GM23248 (cell line): ENCODE measurements at places on chromosomes 11 and 22. TPM values are rescaled to one million over a fixed set of nuclear protein-coding genes. Genes with fewer than 3 reads are reported as not detected.

DNA sequence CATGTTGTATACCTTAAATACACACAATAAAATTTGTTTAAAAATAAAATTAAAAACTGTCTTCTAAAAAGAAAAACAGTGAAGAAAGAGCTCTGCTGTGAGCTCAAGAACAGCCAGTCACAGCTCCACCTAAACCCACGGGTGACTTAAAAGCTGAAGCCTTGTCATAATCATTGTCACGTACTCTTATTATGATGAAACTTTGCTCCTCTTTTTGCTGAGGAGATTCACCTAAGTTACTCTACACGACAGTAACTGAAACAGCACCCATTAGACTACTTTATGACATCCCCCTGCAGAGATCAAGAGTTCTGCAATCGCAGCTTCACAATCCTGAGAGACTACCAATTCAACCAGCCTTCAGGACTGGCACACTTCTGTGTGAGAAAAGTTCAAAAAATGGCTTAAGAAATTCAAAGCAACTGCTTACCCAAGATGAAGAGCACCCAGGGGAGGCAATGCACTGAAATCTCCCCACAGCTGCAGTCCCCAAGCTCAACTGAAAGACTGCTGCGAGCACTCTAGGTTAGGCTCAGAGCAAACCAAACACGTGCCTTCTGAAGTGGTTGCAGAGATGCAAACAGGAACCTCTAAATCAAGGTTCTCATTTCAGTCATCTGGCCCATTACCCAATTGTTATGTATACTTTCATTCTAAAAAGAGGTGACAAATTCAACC, at the start of gene JAML:
JAML (minus strand) TSS at position 501 of the 678 bp plus-strand sequence. CDS start 10,145 bp downstream, outside the sequence.
- no peak for DNase-seq

- no peak for DNase-seq
These were observed 52.2 kb upstream of the OR9Q1 start for GRCh38 chr11:57971272-57972012.

DNA sequence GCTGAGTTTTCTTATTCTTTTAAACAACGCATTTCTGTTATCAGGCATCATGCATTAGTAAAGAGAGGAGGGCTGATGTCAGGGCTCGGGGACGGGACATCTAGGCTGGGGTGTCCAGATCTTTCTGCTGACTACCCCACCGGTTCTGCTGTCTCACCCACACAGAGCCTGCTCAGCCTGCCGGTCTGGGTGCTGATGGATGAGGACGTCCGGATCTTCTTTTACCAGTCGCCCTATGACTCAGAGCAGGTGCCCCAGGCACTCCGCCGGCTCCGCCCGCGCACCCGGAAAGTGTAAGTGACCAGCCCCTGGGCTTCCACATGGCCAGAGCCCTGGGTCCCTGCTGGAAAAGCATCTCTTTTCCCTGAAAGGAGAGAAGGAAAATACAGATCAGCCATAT, 9.4 kb downstream of the NCF4 start:
- DNase-seq = no peak

DNA sequence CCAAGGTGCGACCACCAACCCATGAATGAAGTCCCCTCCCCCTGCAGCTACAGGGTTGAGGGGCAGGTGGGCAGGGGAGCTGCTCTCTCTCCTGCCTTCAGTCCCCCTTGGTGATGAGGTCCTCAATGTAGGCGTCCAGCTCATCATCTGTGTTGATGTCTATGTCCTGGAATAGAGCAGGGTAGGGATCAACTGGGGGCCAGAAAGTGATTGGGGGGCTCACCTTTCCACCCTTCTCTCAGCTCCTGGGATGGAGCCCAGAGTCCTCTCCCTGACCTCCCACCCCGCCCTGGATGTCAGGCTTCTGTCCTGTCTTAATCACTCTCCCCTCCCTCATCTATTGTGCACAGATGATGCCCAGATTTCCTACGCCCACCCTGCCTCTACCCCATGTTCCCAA, 41.9 kb downstream of the MORC2 start:
- no peak for DNase-seq

GRCh38 chr11:75432911-75433321, at the start of gene KLHL35:
Gene KLHL35 (minus strand): TSS chr11:75433203. CDS start chr11:75430629, 2,574 bp downstream.
- no peak for DNase-seq

- DNase-seq = no peak
These were observed 33.9 kb upstream of the PANX2 start for GRCh38 chr22:50136581-50137015.

GRCh38 chr22:50705219-50705691, 32.6 kb downstream of the SHANK3 start:
- DNase-seq = no peak

- peak; percentile 5 for DNase-seq
These were observed 39.1 kb upstream of the LIPT2 start for GRCh38 chr11:74532501-74533246.

DNA sequence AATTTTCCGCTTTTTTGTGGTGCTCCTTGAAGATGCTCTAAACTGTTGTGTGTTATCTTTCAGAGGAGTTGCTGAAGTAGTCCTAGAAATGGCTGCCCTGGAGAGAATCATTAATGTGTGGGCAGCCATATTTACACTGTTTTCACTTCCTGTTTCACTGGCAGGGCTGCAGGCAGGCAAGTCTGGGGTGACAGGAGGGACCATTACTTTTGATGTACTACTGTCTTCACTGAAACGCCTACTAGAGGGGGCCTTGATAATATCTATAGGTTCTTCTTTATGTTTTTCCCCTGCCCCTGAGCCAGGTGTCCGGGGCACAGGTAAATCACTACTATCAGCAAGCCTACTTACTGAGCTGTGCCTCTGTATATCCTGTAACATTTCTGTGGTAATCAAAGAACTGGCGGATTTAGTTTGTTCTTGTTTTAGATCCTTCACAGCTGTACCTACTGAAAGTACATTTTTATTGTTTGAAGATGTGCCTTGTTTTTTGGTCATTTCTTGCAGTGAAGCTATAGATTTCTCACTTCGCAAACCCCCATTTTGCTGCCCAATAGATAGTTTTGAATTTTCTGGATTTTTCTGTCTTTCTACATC, 39.7 kb downstream of the ACAT1 start:
- DNase-seq = no peak

- DNase-seq = no peak
These were observed 44.5 kb downstream of the PARVB start for GRCh38 chr22:44068422-44069191.

DNA sequence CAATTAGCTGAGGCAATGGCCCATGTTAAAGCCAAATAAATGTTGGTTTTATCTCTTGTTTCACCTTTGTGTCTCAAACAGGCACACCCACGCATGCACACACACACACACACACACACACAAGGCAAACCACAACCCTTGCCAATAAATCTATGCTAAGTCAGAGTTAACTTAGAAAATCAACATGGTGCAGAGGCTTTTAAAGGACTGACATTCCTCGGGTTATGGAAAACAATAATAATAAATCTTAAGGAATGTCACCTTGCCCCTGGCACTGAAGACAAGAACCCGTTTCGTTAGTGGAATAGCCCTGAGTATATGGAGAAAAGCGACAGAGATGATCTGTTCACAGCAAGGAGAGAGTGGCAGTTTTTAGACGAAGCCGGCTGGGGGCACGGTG, 326.3 kb downstream of the NTM start:
- no peak for DNase-seq

DNA sequence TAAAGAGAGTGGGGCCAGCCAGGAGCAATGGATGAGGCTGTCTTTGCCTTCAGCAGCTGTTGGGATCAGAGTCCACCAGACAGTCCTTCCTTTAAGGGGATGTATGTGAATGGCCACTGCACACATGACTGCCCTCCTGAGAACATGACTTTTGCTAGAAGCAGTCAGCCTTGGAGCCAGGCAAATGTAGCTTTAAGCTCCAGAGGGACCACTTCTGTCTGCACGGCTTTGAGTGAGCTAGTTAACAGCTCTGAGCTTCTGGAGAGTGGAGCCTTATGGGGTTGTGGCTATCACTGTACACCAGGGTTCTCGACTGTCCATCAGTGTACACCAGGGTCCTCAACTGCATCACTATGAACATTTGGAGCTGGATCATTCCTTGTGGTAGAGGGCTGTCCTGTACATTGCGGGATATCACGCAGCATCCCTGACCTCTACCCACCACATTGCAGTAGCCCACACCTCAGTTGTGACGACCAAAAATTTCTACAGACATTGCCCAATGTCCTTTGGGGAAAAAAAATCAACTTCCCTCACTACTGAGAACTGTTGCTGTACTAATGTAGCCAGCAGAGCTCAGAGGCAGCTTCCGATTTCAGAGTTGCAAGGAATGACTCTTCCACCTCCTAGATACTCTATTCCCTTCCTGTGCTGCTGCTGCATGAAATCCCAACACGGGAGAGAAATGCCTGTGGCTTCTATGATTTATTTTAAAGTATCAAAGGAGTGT, 169.4 kb downstream of the MYO18B start:
- DNase-seq = no peak

DNA sequence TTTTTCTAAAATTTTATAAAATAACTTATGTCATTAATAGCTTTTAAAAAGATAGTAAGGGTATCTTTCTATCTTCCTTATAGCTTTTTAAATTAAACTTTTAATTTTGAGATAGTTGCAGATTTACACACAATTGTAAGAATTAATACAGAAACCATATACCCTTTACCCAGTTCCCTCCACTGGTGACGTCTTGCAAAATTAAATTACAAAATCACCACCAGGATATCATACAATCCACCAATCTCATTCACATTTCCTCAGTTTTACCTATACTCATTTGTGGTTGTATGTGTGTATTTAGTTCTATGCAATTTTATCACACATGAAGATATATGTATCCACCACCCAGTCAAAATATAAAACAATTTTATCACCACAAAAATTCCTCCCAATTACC, 10.0 kb downstream of the SBF2 start:
- no peak for DNase-seq

- no peak for DNase-seq
These were observed 1437.8 kb downstream of the BRD1 start for GRCh38 chr22:48389916-48390315.

GRCh38 chr22:29154364-29155048, 51.2 kb upstream of the EMID1 start:
- DNase-seq = peak; percentile 75

GRCh38 chr22:39316440-39317083, 2.9 kb downstream of the RPL3 start:
- DNase-seq = peak; percentile 95

GRCh38 chr11:2530855-2531200, 86.0 kb downstream of the KCNQ1 start:
- no peak for DNase-seq

GRCh38 chr22:17475318-17476230, 87.7 kb upstream of the SLC25A18 start:
- DNase-seq = no peak

DNA sequence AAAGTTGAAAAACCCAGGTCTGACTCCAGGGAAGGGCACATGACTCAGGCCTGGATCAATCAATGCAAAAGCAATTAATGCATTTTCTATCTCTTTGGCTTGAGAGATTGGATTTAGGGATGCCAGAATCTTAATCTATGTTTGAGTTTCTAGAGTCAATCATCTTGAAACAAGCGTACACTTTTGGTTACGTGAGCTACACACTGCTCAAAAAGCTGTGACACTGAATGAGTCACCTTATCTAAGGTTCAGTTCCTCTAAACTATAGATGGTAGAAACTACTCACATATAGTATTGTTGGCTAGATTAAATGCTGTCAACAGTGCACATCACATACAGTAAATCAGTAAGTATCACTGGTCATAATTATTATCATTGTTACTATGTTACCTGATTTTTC, 24.2 kb downstream of the MRE11 start:
- no peak for DNase-seq

- no peak for DNase-seq
These were observed 52.7 kb upstream of the BARX2 start for GRCh38 chr11:129322941-129323340.

GRCh38 chr11:133819114-133819513, 26.2 kb downstream of the SPATA19 start:
- no peak for DNase-seq

DNA sequence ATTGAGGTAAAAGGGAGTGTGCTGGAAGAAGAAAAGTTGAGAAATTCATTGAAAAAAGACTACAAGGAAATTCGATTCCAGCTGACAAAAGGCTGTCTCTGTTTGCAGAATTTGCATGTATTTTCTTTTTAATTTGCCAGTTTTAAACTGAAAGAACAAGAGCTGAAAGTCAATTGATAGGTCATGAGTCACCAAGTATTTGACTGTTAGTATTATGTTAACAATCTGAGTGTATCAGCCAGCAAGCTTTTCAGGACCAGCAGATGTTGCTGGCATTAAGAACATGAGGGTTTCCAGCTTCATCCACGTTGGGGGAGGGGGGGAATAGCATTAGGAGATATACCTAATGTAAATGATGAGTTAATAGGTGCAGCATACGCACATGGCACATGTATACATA, 726.7 kb downstream of the METTL15 start:
- DNase-seq = peak; percentile 78

- DNase-seq = no peak
These were observed 101.4 kb downstream of the PARVA start for GRCh38 chr11:12478743-12479142.

GRCh38 chr11:14703731-14704130, 60.1 kb downstream of the PDE3B start:
- DNase-seq = no peak

DNA sequence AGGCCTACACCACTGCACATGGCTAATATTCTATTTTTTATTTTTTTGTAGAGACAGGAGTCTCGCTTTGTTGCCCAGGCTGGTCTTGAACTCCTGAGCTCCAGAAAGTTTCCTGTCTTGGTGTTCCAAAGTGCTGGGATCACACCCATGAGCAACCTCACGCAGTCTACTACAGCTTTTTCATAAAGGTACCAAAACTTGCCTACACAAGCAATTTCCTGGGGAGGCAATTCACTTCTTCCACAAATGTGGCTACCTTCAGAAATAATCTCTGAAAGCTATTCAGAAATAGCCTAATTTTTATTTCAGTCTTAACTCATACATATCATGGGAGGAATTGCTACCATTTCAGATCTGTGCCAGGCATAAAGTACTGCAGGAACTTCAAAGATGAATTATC, 11.4 kb downstream of the SLC35F2 start:
- no peak for DNase-seq

DNA sequence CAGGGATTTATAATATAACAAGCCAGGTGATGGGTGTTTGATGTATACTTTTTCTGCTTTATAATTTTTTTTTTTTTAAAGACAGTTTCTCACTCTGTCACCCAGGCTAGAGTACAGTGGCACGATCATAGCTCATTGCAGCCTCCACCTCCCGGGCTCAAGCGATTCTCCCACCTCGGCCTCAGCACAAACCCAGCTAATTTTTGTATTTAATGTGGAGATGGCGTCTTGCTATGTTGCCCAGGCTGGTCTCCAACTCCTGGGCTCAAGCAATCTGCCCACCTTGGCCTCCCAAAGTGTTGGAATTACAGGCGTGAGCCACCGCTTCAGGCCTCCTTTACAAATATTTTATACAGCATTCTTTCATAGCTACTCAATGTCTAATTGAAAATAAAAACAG, 48.6 kb downstream of the MORC2 start:
- DNase-seq = no peak

SEZ6L gene
- total RNA-seq = under 0.01 TPM in 1 of 2 replicates, not detected in the other

SOX10 gene
- not detected in 2 replicates for total RNA-seq

PGA5 gene
- total RNA-seq = not detected in 2 replicates

CARS1 gene
- total RNA-seq = 111 and 125 TPM in 2 replicates

PRODH gene
- total RNA-seq = not detected in 2 replicates

IFITM10 gene
- total RNA-seq = 1.6 and 67.4 TPM in 2 replicates

ANO3 gene
- total RNA-seq = 0.13 and 0.32 TPM in 2 replicates

P2RY2 gene
- not detected in 2 replicates for total RNA-seq

KRTAP5-1 gene
- total RNA-seq = not detected in 2 replicates

KCNJ5 gene
- total RNA-seq = under 0.01 TPM in 1 of 2 replicates, not detected in the other

C2CD3 gene
- total RNA-seq = 9.2 and 29.6 TPM in 2 replicates
